ENCODE measurements at places on chromosomes 6 and 20. TPM values are rescaled to one million over a fixed set of nuclear protein-coding genes. Genes with fewer than 3 reads are reported as not detected.

- DNase-seq: no peak
Measured at GRCh38 chr6:63637865-63638445, 2.4 kb downstream of the PHF3 start.

GRCh38 chr20:1083431-1084080 lies 34.8 kb upstream of the PSMF1 start:
- DNase-seq: no peak

DNA sequence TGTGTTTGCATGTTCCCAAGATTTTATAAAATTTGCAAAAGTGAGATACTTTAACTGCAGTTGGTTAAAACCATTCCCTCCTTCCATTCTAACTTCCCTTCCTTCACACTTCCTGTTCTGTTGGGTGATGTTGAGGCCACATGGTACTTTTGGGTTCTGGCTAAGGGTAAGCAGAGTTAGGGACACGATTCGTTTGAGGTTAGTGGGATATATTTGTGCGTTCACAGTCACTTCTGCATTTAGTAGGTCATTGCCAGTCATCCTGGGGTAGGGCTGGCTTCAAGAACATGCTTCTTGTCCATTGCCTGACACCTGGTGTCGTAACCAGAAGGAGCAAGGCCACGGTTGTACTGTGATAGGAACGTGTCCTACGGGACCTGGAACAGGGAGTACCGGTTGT lies 340.1 kb downstream of the ZFAND3 start:
- no peak for DNase-seq

GRCh38 chr20:33647603-33648395 lies 14.3 kb upstream of the C20orf144 start:
- DNase-seq: no peak

DNA sequence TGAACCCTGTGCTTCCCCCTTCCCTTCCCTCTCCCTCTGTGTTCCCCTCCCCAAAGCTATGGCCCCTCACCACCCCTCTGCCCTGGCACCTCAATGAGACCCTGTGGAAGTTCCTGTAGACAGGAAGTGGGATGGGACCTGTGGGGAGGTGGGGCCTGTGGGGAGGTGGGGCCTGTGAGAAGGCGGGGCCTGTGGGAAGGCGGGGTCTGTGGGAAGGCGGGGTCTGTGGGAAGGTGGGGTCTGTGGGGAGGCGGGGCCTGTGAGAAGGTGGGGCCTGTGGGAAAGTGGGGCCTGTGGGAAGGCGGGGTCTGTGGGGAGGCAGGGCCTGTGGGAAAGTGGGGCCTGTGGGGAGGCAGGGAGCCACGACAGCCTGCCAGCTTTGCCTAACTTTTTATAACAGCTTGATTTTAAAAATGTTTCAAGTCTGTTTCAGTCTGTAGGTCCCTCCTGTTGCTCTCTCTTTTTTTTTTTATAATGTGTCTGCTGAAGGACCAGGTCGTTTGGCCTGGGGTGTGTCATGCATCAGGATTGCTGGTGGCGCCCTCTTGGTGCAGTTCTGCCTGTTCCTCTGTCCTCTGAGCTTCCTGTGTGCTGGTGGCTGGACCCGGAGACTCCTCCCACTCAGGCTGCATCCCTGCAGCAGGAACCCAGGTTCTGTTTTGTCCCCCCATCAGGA lies 70.5 kb upstream of the SLCO4A1 start:
- no peak for DNase-seq

- no peak for DNase-seq
Measured at GRCh38 chr6:122996794-122997505, 915 bp downstream of the CLVS2 start.

- no peak for DNase-seq
Measured at GRCh38 chr6:82017773-82018172, 229.8 kb downstream of the IBTK start.

GRCh38 chr6:98514073-98514720 lies 320.2 kb upstream of the POU3F2 start:
- no peak for DNase-seq

DNA sequence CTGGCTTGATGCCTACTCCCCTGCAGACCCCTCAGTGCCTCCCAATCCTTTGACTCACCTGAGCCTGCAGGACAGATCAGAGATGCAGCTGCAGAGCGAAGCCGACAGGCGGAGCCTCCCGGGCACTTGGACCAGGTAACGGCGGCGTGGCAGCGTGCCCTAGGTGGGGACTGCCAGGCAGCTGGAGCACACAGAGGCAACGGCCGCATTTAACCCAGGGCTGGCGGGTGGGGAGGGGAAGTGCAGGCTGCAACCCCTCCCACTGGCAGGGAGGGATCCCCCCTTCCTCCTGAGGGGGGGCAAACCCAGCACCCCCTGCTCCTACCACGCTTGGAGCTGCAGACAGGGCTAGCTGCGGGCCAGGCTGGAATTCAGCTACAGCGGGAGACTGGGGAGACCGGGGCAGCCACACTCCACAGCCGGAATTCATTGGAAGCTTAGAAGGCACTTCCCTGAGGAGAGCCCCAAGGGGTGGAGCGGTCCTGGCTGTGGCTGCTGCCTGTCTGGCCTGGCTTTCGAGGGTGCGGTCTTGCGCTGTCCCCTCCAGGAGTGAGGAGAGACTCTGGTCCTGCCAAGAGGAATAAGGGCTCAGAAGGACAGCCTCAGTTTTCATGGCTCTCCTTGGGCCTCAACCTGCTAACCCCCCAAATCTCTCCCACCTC lies at the start of gene MATN4:
Gene MATN4 (minus strand): TSS at position 183 of the 662 bp plus-strand sequence. CDS start 2,717 bp downstream, outside the sequence.
- DNase-seq: peak; percentile 73

GRCh38 chr20:63183422-63184146 lies 32.3 kb downstream of the YTHDF1 start:
- DNase-seq: peak; percentile 32

DNA sequence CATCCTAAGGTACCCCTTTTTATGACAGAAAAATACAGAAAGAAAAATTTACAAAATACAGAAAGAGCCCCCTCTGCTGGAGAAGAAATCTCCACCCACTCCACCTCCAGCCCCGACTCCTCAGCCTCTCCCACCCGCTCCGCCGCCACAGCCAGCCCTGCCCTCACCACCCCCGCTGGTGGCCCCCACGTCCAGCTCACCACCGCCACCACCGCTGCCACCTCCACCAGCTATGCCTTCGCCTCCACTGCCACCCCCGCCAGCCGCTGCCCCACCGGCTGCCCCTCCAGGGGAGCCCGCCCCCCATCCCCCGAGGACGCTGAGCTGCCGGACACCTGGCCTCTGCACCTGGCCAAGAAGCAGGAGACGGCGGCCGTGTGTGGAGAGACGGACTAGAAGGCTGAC lies 17.7 kb downstream of the WFDC2 start:
- no peak for DNase-seq

- no peak for DNase-seq
Measured at GRCh38 chr20:14782731-14783130, 445.3 kb upstream of the FLRT3 start.

GRCh38 chr20:47875297-47876025 lies 90.2 kb upstream of the SULF2 start:
- no peak for DNase-seq

- no peak for DNase-seq
Measured at GRCh38 chr6:680251-680650, 12.7 kb downstream of the EXOC2 start.

DNA sequence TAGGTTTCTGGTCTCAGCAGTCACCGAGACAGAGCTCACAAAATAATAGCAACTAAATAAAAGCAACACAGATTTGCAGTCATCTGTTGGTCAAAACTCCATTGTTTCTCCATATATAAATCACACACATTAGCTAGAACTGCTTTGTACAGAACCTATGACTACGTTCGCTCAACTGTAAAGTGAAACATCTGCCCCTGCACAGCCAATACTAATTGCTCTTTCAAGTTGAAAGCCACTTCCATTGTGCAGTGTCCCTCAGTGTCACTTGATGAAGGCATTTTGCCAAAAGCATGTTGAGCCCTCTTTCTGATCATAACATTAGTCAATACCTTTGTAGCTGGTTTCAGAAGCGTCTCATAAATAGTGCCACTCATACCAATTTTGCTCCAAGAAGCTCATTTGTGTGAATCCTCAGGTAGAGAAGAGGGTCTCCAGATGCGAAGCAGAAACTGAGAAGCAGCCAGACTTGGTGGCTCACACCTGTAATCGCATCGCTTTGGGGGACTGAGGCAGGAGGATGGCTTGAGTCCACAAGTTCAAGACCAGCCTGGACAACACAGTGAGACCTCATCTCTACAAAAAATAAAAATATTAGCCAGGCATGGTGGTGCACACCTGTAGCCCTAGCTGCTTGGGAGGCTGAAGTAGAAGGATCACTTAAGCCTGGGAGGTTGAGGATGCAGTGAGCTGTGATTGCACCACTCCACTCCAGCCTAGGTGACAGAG lies 68.9 kb downstream of the PERP start:
- DNase-seq: no peak

- no peak for DNase-seq
Measured at GRCh38 chr20:63026582-63027165, 19.9 kb upstream of the BHLHE23 start.

DNA sequence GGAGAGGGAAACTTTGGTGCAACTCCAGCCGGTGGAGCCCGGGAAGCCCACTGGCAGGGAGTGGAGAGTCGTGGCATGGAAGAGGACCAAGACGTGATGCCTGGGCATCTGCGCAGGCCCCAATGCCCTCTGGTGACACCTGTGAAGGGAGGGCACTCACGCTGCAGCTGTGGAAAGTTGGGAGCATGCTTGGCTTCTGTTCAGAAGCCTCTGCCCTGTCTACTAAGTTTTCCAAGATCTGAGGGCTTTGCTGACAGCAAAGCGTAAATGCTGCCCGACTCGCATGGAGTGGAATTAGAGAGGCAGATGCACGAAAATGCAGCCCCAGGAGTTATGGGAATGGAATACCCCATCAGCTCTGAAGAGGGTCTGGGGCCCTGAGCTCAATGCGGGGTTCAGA lies 75.7 kb downstream of the SYNDIG1 start:
- DNase-seq: no peak

- no peak for DNase-seq
Measured at GRCh38 chr20:8254911-8255582, 123.0 kb downstream of the PLCB1 start.

DNA sequence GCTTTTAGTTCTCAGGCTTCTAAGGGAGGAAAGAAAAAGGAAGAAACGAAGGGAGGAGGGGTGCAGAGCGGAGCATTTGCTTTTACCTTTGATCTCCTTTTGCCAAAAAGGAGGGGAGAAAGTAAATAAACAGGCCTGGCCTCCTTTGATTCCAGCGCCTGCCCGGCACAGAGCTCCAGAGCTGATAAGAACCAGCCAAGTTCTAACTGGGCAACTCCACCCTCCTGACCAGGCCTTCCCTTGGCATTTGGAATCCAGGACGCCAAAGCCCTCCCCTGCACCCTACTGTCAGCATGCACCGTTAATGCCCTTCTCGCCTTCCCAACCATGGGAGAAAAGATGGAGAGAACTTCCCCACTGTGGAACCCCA lies 120.8 kb upstream of the PTPN1 start:
- peak; percentile 56 for DNase-seq

GRCh38 chr6:68876792-68877493 lies 241.9 kb downstream of the ADGRB3 start:
- DNase-seq: no peak

DNA sequence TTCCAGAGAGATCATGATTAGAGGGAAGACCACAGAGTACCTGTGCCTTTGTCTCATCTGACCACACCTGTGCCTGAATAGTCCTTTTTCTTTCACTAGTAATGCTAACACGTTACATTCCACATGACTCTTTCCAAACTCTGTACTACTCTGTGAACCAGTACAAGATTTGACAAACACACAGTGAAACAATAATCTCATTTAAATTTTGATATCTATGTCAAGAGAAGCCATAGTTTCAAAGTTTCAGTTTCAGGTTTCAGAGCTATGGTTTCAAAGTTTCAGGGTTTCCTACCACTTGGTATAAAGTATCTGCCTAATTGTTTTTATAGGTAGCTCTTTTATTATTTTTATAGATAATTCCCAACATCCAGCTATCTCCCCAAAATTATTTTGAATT lies 62.0 kb upstream of the PHACTR2 start:
- DNase-seq: no peak

DNA sequence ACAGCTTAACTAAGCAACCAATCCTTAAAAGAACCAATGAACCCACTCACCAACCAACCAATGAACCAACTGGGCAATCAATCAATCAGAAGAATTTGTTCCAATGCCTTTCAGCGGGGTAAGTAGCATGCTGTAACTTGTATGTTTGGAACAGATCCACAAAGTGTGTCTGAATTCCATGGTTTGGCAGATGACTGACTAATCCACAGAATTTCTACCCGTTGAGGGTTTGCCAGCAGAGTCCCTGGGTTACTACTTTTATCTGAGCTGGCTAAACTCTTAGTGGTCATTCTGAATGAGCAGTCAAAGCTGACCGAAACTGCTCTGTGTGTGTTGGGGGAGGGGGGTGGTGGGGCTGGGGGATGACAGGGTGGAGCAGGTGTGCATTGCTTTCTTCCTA lies 125.0 kb upstream of the JAG1 start:
- DNase-seq: no peak

DNA sequence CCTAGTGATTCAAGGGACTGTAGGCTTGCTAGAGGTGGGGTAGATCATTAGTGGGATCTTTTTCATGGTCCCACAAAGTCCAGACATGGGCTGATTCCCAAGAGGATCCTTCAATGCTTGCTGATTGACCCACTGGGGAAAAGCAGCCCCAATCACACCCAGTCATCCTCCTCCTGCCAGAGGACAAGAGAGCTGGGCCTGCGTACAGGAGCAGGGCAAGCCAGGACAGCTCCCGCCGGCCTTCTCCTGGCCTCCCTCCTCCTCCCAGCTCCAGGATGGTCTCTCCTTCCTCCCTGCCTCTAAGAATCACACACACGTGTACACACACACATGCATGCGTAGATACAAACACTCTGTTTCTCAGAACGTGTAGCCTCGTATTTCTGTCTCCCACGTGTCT lies 27.0 kb downstream of the KCNK15 start:
- DNase-seq: peak; percentile 20

DNA sequence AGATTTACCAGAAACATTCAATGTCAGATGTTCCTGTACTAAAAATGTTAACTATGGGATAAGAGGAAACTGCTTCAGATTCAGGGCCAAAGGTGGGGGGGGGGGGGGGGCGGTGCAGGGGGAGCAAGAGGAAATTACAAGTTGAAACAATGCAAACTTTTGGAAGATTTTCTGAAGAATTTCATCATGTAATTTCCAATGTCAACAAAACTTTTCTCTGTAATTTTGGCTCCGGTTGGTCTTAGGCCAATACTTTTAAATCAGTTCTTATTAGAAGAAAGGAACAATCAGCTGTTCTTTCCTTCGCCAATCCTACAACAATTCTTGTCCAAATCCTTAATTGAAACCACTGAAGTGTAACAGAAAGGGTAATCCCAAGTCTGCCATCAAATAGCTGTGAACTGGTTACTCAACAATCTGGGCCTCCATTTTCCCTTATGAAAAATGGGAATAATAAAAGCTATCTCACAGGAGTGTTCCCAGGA lies 13.1 kb downstream of the UQCC1 start:
- DNase-seq: no peak

GRCh38 chr6:46217671-46218131 lies 46.9 kb upstream of the ENPP5 start:
- DNase-seq: peak; percentile 26

Gene GPX5
- not detected for total RNA-seq

Gene BMP2
- 25.3 TPM for total RNA-seq

Gene ZNF337
- 12.9 TPM for total RNA-seq

Gene BNIP5
- total RNA-seq: not detected

Gene KIAA0408
- 34.0 TPM for total RNA-seq

Gene TOP1
- 76.6 TPM for total RNA-seq

Gene CHD6
- 35.0 TPM for total RNA-seq

Gene FHL5
- total RNA-seq: 14.1 TPM

Data from upper lobe of left lung (tissue), 6 donors.